ENCODE measurements at places on chromosomes 13 and 19.

DNA sequence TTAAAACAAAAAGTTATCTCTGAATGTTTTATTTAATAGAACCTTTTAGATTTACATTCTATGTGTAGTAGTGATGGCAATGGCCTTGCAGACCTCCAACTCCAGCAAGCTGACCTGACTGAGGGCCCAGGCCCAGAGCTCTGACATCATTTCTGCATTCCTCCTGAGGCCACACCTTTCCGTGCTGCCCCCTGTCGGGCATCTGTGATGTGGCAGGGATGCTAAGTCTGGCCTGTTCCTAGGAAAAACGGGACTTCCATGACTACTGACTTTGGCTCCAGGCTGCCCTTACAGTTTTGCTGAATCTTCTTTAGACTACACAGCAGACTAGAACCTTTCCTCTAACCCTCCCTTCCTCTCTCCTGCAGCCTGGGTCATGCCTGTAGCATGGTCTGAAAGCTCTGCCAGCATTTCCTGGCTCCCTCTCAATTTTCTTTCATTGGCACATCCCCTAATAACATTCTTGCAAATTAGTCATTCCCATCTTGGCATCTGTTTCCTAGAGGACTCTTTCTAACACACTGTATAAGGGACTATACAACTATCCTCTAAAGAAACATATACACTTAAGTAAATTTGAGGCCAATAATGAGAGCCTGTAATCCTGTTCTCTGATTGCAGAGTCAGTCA lies 249.1 kb downstream of the GPC5 start:
- no peak for DNase-seq

DNA sequence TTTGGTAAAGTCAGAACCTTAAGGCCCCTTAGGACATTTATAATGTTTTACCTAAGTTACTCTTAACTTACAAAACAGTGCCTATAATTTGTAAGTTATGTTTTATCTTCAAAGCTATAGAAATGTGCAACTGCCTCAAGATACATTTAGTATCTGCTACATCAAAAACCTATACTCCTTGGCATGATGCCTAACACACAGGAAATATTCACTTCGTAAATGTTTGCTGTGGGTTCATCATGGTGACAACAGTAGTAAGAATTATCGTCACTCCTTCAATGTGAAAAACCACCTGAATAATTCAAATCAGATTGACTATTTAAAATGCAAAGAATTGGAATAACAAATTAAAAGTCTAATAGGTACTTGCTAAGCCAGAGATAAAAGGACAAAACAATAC lies 184.1 kb downstream of the DIAPH3 start:
- DNase-seq: no peak

DNA sequence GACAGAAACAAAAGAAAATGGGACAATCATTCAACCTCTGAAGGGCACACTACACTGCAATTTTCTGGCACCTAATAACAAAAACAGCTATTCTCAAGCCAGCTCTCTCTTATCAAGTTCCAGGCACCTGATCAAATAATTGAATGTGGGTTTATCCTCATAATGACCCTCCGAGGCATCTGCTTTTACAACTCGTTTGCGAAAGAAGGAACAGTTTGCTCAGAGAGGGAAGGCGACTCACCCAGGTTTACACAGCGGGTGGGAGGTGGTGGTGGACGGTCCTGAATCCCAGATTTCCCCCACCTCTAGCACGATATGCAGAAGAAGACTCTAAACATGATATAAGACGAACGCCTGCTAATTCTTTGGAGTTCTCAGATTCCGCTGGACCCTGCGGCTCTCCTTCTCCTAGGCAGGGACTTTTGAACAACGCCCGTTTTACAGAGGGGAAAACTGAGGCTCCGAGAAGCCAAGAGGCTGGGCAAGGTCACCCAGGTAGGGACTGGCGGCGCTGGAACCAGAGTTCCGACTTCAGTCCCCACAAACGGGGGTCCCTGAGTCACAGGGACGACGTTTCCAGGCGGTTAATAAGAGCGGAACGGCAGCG lies 641 bp downstream of the SGTA start:
- DNase-seq: no peak

- no peak for DNase-seq
Measured at GRCh38 chr19:6216996-6217751, 62.6 kb downstream of the MLLT1 start.

DNA sequence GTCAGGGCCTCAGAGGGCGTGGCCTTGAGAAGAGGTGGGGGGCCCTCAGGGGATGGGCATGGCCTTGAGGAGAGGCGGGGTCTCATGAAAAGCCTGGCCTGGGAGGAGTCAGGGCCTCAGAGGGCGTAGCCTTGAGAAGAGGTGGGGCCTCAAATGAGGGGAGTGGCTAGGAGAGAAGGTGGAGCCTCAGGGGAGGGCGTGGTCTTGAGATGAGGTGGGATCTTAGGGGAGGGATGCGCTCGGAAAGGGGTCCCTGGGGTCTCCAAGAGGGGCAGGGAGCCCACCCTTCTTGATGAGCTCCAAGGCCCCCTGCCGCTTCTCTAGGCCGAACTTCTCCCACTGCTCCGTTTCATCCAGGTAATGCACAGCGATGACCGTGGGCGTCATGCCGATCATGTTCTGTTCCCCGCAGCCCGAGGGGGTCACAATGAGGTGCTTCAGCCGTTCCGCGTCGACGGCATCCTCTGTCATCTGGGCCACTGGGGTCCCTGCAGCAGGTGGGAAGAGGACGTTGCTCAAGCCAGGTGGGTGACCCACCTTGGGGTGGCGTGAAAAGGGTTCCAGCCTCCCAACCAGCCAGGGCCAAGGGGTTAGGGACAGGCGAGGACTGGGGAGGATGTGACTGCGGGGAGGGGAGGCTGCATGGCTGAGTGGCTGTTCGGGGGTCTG lies 24.3 kb upstream of the TNFSF14 start:
- DNase-seq: no peak

DNA sequence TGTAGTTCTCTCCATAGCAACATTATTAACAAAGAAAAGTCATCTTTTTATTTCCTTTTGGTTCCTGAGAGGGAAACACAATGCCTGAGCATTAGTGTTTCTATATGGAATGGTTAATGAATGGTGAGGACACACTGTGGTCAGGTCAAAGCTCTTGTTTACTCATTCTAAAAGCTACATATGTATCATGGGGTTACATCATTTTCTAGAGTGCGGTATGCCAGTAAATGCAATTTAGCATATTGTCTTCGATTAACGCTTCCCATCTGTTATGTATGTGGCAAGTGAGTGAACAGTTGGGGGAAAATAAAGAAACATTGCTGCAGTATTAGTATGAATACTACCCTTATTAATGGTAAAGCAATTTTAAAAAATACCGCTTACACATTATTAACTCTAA lies 1152.2 kb upstream of the SPRY2 start:
- no peak for DNase-seq

GRCh38 chr19:43741075-43741825 lies 13.5 kb downstream of the SMG9 start:
- no peak for DNase-seq

GRCh38 chr19:37635076-37636056 lies 19.9 kb downstream of the ZFP30 start:
- DNase-seq: no peak

DNA sequence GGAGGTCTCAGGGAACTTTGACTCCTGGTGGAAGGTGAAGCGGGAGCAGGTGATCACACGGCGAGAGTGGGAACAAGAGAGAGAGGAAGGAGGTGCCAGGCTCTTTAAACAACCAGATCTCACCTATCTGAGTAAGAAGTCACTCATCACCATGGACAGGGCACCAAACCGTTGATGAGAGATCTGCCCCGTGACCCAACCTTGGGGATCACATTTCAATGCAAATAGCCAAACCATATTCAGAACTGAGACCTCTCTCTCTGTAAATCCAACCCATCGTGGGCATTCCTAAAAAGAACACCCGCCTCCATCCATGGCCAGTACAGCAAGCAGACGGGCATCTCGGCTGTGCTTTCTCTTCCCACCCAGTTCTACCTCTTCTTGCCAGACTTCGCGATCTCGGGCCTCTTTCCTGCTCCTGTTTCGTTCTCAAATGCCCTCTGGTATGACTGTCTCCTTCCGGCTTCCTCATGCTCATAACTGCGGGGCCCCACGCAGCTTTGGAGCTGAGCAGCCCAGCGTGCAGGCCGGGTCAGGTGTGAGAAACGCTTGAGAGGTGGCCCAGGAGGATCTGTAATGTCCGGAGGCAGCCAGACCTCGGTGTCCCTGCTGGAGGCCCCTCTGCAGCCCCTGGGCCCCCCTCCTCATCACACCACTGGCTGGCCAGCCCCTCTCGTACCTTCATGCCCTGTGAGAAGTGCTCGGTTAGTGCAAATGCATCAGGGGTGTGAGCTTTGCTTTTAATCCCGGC lies 97.0 kb upstream of the GPR183 start:
- no peak for DNase-seq

DNA sequence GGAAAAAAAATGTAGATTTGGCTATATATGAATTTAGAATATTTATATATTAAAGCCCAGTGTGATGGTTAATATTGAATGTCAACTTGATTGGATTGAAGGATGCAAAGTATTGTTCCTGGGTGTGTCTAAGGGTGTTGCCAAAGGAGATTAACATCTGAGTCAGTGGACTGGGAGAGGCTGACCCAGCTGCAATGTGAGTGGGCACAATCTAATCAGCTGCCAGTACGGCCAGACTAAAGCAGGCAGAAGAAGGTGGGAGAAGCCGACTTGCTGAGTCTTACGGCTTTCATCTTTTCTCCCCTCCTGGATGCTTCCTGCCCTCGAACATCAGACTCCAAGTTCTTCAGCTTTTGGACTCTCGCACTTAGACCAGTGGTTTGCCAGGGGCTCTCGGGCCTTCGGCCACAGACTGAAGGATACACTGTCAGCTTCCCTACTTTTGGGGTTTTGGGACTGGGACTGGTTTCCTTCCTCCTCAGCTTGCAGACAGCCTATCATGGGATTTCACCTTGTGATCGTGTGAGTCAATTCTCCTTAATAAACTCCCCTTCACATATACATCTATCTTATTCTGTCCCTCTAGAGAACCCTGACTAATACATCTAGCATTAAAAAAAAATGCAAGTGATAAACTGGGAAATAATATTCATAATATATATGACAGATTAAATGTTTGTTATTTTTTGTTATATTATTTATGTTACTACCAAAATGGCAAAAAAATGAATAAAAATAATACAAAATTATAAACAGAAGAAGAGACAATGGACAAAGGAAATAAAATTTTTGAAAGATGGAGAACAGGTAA lies 122.4 kb downstream of the DLEU7 start:
- no peak for DNase-seq

DNA sequence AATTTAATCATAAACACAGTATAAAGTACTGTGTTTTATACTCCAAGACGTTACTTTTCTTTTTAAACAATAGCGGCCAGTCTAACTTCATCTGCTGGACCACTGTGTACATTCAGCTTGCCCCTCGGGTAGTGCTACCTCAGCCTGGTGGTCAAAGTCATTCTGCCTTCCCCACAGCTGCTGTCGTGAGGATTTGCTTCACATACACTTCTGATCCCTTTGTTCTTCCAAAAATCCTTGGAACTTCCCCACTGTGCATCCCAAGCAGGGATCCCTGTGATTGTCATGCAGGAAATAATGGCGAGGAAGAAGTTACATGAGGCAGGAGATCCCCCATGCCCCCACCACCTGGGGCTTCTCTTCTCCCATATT lies 234.9 kb upstream of the STARD13 start:
- no peak for DNase-seq

DNA sequence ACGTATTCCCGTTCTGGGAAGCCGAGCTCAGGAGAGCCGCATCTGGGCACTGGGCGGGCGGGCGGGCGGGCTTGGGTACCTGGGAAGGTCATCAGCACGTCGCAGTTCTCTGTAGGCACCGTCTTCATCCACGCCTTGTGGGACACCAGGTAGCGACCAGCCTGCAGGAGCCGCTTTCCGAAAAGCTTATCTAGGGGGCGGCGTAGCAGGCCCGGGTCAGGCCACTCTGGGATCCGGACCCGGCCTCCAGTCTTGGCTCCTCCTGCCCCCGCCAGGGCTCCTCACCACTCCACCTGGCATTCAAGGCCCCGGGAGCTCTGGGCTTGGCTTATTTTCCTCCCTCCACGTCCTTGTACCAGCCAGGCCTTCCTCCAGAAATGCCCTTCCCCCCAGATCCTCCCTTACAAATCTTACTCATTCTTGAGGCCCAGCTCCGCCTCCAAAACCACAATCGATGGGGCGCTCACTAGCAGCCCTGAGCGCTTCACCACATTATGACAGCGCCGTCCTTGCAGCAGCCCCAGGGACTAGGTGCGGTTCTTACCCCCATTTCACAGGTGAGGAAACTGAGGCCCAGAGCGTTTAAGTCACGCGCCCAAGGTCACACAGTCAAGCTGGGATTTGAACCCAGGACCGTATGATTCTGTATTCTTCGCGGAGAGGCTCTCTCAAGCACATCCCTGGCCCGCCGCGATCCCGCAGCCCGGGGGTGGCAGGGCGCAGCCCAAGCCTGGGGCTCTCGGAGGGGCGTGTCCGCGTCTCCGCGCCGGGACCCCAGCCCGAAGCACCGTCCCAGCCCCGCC lies 843 bp downstream of the ANO8 start:
- peak; percentile 91 for DNase-seq

- peak; percentile 59 for DNase-seq
Measured at GRCh38 chr13:50074843-50075242, 59.6 kb downstream of the KCNRG start.

- DNase-seq: no peak
Measured at GRCh38 chr13:109587689-109588088, 198.7 kb downstream of the IRS2 start.

DNA sequence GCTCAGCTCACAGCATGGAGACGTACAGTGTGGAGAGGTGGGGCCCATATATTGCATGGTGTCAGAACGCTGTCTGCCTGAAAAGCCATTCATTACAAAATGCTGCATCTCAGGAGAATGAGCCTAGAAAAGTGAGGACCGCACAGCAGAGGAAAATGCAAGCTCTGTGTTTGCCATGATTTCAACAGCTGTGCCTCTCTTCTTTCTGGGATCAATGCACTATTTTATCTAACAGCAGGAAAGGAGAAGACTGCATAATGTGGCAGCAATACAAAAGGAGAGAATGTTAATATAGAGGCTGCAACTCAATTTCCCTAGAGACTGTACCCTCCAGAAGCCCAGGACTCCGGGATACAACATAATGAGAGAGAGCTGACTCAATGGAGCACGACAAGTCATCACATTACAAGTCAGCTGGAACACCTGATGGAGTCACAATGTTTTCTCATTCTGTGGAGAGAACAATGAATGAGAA lies 368.0 kb downstream of the FGF14 start:
- no peak for DNase-seq

DNA sequence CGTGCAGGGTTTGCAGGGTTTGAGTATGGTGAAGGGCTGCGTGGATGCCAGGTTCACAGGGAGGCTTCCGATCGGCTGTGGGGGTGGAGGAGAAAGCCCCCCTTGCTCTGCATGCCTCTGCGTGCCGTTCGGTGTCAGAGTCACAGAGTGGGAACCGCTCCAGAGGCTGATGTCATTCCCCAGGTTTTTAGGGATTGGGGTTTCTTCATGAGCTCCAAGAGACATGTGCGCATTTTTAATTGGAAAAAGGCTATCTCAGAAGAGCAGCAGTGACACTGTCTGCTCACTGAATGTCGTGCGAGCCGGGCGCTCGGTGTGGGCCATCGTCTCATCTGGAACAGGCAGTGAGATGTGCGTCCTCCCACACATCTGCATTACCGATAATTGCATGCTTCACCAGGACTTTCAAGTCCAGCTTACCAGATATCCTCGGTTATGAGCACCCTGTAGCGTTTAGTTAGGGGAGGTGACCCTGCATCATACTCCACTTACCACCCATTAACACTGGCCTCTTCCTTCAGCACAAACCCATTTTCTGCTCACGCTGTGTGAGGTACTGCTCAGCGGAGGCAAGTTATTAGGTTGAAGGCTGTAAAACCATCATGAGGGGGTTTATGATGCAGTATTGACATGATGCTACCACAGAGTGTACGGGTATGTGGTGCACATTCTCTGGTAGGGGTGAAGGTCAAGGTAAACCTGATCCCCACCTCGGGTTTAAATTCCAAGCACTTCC lies 1.7 kb downstream of the MCF2L start:
- DNase-seq: no peak

Data from activated CD4-positive, alpha-beta T cell treated with anti-CD3 and anti-CD28 coated beads, Interleukin-2, amount 50 U/mL, for 16 hours (primary cell).